ENCODE measurements at places on chromosomes 6 and 20.

GRCh38 chr6:38510205-38510604, 129.5 kb downstream of the BTBD9 start:
- DNase-seq = no peak

DNA sequence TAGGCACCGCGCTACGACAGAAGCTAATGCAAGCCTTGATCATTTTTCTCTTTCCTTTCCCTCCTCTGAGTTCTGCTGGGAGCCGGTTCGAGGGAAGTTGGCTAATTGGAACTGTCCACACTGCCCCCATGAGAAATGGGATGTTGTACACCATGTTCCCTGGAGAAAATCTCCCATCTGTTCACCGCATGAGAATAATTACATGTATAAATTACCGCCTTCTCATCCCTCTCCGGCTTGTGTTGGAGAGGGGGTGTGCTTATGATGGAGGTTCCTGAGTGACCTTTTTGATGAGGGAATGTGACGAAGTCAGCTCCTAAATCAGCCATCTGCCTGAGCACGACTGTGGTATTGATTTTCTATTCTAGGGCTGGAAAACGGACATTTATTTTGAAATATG, 320.2 kb upstream of the SULF2 start:
- no peak for DNase-seq

DNA sequence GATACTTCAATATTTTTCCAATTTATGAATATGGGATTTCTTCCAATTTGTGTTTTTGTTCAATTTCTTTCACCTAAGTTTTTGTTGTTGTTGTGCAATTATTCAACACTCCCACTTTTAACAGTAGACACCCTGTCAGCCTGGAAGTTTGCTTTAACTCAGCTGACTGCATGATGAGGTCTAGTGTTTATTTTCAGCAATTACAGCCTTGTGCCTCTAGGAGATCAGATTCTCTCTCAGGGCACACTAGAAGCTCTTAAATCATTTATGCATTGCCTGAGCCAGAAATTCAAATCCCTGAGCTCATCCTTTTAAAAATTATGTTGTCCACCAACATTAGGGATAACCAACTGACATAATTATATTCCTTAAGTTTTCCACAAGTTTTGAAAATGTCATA, 85.7 kb downstream of the MRAP2 start:
- peak; percentile 21 for DNase-seq

DNA sequence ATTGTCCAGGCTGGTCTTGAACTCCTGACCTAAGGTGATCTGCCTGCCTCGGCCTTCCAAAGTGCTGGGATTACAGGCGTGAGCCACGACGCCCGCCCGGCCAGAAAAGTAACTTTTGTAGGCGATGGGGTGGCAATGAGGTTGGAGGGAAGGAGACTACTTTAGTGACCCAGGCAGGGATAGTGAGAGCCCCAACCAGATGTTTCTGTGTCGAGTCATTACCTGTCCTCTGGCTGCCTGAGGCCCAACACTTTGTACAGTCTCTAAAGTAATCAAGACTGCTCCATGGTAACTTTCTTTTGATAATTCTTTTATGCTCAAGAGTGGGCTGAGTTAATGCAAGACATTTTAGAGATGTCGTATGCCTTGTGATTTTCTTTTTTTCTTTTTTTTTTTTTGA, 6.8 kb downstream of the SASH1 start:
- DNase-seq = no peak

GRCh38 chr6:162290846-162291465, 436.6 kb downstream of the PRKN start:
- no peak for DNase-seq

All from hematopoietic multipotent progenitor cell treated with erythropoietin and hydrocortisone succinate and interleukin-3 and kit ligand, for 6 days (in vitro differentiated cells).